Fibroblast of skin of scalp (primary cell): ENCODE measurements at places on chromosomes 5 and 9.

- DNase-seq = no peak
Measured at GRCh38 chr9:136748666-136749611, 614 bp upstream of the LCN6 start.

GRCh38 chr5:40453689-40454088, 226.0 kb upstream of the PTGER4 start:
- DNase-seq = no peak

DNA sequence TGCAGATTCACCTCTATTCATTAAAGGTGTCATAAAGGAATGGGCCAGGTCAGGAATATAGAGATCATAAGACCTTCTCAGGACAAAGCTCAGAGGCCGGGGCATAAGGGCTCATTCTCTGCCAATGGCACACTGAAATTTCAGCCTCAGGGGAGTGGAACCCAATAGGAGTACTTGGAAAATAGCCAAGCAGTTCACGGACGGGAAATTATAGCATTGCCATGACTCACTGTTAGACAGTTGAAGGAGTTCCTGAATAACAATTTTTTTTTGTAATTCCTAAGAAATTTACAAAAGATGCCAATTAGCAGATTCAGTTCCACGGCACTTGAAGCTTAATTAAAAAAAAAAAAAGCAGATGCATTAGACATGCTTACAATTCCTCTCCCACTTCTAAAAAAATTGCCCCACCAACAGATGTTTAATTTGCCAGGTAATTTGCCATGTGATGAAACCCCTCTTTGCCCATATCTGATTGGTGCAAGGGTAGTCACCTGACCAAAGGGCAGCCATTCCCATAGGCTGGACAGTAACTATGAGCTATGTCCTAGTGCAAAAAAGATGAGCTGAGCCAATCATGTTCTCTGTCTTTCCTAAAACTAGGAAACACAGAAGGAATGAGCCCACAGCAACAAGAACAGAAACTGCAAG, 58.6 kb downstream of the PTCD2 start:
- peak; percentile 89 for DNase-seq

DNA sequence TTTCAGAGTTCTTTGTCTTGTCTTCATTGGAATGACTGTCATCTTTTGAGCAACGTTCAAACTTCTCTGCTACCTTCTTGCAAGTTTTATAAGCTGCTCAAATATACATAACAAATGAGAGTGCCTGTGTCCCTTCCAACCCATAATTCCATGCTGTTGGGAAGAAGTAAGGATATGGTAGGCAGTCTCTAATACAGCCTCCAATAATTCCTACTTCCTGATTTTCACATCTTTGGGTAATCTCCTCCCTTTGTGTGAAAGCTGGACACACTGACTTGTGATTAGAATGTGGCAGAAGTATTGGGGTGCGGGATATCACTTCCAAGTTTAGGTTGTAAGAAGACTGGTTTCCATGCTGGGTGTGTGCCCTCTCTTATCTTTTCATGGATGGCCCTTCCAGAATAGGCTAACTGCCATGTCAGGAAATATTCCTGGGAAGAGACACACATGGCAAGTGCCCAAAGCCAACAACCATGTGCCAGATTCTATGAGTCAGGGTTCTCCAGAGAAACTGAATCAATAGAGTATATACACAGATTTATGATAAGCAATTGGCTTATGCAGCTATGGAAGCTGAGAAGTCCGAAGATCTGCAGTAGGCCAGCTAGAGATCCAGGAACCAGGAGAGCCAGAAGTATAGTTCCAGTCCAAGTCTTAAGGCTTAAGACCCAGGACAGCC, 531.3 kb downstream of the NTRK2 start:
- peak; percentile 84 for DNase-seq

DNA sequence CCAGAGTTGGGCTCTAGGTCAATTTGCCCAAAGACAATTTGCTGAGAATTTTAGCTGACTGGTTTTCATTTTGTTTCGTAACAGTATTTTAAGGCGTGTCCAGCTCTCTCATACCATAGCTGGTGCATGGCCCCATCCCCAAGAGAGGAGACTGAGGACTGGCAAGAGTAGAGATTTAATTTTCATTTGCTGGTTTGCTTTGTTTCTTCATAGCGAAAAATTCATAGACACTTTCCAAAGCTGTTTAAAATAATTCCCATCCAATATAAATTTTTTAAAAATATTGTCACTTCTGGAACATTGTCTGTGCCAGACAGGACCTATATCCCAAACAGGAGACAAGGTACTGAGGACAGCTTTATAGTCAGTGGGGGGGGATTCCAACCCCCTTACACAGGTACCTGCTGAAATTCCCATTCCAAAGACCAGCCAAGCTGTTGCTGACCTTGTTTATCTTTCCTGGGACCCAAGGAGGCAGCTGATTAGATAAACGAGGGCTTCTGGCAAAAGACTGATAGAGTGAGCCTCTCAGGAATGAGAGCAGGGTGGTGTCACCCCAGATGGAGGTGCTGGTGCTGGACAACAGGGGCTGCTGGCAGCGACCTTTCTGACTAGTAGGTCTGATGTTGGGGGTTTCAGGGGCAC, 6.8 kb upstream of the ANGPTL2 start:
- DNase-seq = no peak

- no peak for DNase-seq
Measured at GRCh38 chr5:175045820-175046219, 321.4 kb downstream of the MSX2 start.

GRCh38 chr5:106393276-106393675, 1277.5 kb downstream of the EFNA5 start:
- DNase-seq = no peak

DNA sequence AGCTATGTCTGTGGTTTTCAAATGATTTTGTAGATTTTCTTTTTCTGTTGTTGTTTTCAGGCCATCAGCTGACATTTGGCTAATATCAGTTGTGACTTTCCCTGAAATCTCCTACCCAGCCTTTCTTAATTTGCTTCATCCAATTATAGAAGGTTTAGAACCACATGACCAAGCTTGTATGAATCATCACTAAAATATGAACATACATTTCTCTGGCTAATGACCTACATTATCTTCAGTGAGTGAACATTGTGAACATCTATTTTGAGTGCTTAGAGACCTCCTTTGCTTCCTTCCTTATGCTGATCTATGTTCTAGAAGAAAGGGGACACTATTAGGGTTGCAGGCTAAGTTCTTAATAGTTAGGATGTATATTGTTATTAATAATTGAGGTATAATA, 532.5 kb downstream of the RAB3C start:
- DNase-seq = peak; percentile 62

DNA sequence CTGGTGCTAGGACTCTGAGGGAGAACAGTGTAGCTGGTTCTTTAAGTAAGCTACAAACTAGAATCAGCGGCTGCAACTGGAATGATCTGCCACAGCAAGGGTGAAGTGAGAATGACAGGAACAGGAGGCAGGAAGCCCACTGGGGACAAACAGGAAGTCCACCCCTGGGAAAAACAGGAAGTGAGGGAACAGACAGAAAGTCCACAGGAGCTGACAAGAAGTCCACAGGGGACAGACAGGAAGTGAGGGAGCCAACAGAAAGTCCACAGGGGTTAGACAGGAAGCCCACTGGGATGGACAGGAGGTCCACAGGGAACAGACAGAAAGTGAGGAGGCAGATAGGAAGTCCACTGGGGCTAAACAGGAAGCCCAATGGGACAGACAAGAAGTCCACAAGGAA, 15.5 kb downstream of the ADAMTS16 start:
- no peak for DNase-seq

DNA sequence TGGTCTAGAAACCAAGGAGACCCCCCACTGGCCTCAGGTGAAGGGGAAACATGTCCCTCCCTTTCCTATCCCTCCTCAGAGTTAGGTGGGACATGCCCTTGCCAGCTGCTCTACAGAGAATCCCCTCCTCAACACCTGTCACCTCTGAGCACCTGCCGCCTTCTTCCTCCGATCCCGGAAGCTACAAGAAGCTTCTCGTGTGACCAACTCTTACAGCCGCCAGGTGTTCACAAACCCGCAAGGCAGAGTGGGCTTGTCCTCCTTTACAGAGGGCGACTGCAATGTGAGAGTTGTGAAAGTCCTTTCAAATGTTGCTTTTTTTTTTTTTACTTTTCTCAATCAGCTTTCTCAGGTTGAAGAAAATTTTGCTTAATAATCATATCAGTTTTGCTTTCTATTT, 3.7 kb upstream of the ICE1 start:
- DNase-seq = no peak

DNA sequence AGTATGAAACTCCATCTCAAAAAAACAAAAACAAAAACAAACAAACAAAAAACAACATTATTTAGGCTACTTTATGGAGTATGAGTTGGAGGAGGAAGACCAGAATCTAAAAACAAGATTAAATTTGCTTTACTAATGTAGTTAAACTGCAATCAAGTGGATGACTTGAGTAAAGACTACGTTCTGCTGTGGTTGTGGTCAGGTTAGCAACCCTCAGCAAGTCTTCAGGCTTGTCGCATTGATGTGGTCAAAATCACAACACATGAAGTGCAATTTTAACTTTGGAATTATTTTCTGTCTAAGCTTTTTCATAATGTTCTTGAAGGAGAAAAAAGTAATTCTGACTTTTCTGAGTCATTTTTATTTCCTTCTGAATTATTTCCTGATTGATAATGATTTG, 43.1 kb downstream of the PDE6A start:
- no peak for DNase-seq

GRCh38 chr5:58794875-58795274, 212.0 kb downstream of the RAB3C start:
- DNase-seq = peak; percentile 4

GRCh38 chr9:38687389-38687842, 32.5 kb downstream of the FAM240B start:
- DNase-seq = no peak

- no peak for DNase-seq
Measured at GRCh38 chr9:77592476-77592875, 55.6 kb downstream of the GNA14 start.

DNA sequence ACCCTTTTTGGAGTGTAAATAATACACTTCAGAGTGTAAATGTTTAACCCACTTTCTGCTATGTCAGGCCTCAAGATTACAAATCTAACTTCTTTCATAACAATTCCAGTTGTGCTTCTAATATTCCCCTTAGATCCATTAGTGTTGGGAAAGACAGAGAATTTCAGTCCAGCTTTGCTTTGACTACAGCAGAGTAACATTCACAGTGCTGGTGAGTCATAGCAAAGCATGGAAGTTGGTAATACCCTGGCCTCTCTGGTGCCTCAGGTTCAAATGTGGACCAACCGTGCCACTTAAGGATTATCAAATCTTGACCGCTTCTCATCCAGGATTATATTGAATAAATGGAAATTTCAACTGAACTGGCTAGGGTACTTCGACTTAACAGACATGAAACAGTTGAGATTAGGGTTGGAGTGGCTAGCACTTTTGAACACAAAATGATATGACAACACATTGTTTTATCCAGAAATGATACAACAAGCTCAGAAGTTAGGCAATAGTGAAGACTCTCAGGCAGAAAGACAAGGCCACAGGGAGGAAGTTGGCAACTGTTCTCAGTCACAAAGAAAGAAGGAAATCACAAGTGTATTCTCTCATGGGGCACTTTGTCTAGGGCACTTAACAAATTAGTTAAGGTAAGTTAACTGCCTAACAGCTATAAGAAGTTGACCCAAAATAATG, 24.4 kb upstream of the RASA1 start:
- DNase-seq = peak; percentile 36

GRCh38 chr5:141437221-141437620, 6.9 kb downstream of the PCDHGA12 start:
- peak; percentile 56 for DNase-seq

GRCh38 chr5:170540271-170540670, 36.5 kb downstream of the KCNIP1 start:
- no peak for DNase-seq

DNA sequence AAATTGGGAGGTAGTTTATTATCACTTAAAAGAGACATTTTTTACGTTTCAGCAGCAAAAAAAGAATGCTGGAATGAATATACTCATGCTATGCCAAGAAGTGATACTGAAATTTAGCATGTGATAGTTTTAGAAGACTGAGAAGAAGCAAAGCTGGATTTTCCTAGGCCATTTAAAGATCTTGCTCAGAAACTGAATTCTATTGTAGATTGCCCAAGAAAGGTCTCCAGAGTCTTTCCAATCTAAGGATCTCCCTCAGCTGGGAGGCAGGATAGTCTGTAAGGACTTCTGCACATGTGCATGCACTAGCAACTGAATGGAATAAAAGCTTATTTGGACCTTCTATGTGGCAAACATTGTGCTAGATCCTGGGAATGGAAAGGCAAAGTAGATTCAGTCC, 334.5 kb downstream of the DTWD2 start:
- DNase-seq = no peak

GRCh38 chr5:180291943-180292831, at the start of gene MAPK9:
MAPK9 (minus strand) TSS chr5:180292083; CDS start chr5:180280561, 11,522 bp downstream.
- peak; percentile 83 for DNase-seq

- peak; percentile 31 for DNase-seq
Measured at GRCh38 chr9:133359399-133360175, 3.2 kb downstream of the SURF2 start.

DNA sequence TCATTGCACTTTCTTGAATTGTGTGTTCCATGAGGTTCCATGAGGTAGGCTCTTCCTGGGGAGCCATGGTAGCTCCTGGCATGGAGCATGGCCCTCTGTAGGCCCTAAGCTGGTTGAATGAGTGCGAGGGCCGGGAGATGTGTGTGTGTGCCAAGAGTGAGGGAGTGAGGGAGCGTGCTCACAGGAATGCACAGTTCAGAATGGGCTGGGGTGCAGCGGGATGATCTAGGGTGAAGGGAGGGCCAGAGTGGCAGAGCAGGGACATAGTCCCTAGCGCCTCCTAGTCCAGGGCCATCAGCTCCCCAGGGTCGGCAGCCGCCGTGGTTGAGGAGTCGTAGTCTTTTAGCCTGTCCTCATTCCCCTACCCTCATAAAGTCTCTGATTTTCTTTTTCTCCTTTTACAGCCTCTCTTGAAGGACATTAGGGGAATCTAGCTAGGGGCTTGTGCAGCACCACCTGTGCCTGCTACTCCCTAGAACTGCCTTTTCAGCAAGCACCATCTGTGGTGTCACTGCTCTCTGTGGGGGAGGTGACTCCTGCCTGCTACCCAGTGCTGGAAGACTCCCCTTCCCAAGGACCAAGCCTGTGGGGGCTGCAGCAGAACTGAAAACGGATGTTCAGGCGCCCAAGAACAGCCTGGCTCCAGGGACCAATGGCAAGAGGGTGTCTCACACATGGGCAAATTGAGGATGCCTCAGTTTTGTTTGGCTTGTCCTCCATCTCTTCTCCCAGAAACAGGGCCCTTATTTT, 65.3 kb upstream of the PPARGC1B start:
- DNase-seq = no peak

GRCh38 chr5:140005145-140005591, 37.9 kb downstream of the NRG2 start:
- DNase-seq = no peak

DNA sequence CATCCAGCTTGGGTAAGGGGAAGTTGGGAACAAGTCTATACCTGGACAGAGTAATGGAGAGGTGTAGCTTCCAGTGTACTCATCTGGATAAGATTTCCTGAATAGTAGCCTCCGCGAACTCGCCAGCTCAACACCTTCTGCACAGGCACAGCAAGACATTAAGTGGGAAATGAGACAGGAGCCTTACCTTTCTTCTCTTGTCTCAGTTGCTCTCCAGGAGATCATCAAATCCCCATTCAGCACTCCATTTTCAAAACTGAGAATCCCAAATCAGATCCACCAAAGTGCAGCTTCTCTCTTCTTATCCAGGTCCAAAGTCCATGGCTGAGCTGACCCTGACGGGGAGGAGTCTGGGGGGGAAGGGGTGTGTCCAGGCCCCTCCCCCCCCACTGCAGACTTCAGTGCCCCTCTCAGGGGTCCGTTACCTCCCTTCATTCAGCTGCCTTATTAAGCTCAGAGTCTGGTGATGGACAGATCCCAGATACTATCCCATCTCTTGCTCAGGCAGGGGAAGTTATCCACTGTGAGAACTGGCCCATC, 5.9 kb upstream of the MGAT1 start:
- DNase-seq = no peak
